Neuronal stem cell (in vitro differentiated cells): ENCODE measurements at places on chromosomes 4 and X.

DNA sequence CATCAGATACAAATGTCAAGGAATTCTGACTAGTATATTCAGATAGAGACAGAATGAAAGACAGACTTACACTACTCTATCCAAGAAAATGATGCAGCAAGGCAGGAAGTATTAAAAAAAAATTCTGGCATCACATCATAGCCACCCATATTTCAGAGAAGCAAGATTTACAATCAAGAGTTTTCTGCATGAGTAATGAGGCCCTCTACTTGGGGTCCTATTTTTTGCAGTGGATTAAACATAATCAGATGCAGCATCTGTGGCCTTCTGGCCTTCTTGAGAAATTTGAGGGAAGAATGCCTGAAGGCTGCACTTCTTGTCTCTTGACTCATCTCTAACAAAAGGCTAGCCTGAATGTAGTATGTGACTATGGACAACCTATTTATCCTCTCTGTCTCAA lies 48.2 kb upstream of the SLIT2 start:
- no peak for DNase-seq

DNA sequence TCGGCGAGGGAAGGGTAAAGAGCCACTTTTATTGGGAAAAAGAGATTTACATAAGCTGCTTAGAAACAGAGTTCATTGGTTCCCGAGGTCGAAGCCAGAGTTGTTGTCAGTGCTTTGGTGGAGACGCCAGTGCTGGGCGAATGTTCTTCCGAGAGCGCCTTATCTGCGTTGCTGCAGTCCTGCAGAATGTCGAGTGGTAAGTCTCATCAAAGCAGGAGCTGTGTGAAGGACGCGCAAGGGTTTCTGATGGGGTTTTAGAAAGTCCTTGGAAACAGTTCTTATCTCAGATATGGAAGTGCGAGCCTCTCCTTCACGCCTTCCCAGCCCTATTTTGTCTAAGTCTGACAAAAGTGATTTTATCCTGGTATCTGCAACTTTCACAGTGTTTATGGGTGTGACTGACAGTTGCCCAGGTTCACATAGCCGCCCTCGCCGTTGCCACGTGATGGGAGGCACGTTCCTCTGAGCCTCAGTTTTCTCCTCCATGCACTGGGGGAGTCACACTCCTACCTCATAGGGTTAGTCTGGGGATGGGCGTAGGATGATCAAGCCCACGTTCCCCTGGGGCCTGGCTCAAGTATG lies 47.3 kb upstream of the NSG1 start:
- DNase-seq: no peak

- no peak for DNase-seq
These were observed 30.0 kb upstream of the TADA2B start for GRCh38 chr4:7013175-7013574.

- DNase-seq: no peak
These were observed 254.7 kb upstream of the AR start for GRCh38 chrX:67289055-67289499.

GRCh38 chrX:68877606-68878005 lies 48.8 kb downstream of the EFNB1 start:
- DNase-seq: no peak

GRCh38 chr4:157075811-157076577 lies at the start of gene GLRB:
Gene GLRB, plus strand, starts transcription at chr4:157076150. Its CDS starts 1,875 bp downstream, at chr4:157078025.
- peak; percentile 31 for DNase-seq

GRCh38 chr4:85788604-85789003 lies 313.7 kb downstream of the ARHGAP24 start:
- DNase-seq: no peak

DNA sequence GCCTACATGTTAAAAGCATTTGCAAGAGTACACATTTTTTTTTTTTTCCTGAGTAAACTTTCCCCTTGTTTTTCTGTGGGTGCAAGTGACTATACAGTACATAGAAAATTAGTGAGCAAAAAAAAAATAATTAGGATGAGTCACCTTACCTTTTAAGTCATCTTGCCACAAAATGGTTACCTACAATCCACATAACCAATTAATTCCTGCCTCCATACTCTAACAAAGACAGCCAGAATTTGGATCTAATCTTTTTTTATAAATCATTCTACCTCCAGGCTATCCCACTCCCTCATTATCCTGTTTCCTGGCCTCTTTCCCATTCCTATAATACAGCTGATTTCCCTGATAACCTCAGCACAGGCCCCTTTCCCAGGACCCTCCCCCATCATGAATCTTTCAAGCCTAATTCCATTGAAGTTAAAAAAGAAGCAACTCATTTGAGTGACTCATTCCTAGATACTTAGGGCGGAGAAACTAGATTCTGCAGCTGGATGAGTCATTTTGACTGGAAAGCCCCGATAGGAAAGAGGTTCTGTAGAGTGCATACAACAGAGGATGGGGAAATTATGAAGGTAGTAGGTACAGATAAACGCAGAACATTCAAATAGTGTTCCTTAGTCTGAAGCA lies 128.2 kb downstream of the C4orf51 start:
- no peak for DNase-seq
